ENCODE measurements at places on chromosomes 7 and 10.
A peak's percentile ranks its signal among the peaks of the same experiment; 100 is the strongest.

- no peak for DNase-seq
These were observed 87.8 kb downstream of the MAD1L1 start for GRCh38 chr7:2144926-2145325.

GRCh38 chr10:88129013-88129412 is 265.6 kb downstream of the PTEN start:
- no peak for DNase-seq

GRCh38 chr10:125087191-125087896 is 73.0 kb downstream of the CTBP2 start:
- DNase-seq: no peak

DNA sequence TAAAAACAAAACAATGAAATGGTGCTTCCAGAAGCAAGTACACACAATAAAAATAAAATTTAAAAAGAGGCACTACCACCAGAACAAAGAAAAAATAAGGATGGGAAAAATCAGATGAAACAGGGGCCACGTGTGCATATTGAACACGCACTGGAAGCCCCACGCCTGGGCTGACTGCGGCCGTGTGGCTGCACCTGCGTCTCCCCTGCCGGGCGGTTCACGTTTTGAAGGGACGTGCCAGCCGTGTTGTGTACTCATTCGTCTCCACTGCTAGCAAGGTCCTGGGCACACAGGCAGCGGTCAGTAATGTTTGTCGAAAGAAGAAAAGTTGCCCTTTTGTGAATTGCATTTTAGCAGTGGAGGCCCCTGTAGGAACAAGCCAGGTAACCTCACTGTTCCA is 255.9 kb upstream of the RNF32 start:
- DNase-seq: no peak

DNA sequence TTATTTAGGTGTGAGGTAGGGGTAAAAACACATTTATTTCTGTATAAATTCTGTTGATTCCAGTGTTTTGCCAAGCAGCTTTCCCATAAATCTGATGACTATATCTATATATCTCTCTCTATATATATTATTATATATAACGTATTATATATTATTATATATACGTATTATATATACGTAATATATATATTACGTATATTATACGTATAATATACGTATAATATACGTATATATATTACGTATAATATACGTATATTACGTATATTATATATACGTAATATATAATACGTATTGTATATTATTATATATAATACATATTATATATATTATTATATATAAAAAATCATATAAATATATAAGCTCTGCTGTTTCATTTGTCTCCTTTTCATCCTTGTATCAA is 163.5 kb downstream of the GPR158 start:
- DNase-seq: no peak

GRCh38 chr7:125857606-125858005 is 928.0 kb upstream of the POT1 start:
- no peak for DNase-seq

GRCh38 chr7:26690135-26690805 is 174.1 kb downstream of the SKAP2 start:
- DNase-seq: no peak

- no peak for DNase-seq
These were observed 15.4 kb downstream of the AKR1B1 start for GRCh38 chr7:134443396-134444070.

DNA sequence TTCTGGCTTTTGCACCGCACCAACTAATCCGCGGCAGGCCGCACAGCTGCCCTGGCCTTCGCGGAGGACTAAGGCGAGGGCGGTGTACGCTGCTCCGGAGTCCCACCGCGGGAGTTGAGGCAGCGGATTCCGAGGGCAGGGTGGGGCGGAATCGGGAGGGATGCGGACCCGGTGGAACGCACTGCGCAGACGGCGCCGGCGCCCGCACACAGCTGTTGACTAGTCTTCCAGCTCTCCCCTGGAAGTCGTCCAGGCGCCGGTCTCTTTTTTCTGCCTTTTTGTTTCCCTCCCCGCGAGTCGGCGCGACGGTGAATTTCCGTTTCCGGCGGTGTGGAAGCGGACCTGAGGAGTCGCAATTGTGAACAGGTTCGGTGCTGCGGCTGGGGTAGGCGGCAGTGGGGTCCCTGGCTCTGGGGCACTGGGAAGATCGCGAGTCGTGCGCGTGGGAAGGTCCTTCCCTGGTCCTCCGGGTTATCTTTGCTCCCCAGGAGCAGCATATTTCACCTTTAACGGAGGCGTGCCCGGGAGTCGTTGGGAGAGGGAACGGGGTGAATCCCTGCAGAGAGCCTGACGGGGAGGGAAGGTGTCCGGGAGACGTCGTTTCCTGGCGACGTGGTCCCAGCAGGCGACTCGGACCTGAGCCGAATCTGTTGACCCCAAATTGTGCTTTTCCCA is at the start of gene ASAH2B:
TSS of gene ASAH2B (plus strand) at position 319 of the 675 bp plus-strand sequence. CDS start 5,195 bp downstream, outside the sequence.
- peak; percentile 79 for DNase-seq

DNA sequence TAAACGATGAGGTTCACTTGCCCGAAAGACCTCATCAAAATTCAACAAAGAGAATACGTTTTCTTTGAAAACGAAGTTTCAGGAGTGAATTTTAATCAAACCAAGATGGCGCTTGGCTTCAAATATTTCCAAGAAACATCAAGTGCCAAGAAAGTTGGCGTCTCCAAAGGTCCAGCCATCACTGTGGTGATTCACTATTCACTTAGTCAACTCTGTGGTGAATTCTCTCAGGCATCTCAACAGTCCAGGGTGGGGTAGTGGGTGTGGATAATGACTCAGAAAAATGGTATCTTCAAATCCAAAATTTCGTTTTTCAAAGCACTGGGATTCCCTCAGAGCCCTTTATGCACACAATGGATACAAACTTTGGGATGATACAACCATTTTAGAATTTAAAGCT is 133.1 kb downstream of the SVIL start:
- no peak for DNase-seq

DNA sequence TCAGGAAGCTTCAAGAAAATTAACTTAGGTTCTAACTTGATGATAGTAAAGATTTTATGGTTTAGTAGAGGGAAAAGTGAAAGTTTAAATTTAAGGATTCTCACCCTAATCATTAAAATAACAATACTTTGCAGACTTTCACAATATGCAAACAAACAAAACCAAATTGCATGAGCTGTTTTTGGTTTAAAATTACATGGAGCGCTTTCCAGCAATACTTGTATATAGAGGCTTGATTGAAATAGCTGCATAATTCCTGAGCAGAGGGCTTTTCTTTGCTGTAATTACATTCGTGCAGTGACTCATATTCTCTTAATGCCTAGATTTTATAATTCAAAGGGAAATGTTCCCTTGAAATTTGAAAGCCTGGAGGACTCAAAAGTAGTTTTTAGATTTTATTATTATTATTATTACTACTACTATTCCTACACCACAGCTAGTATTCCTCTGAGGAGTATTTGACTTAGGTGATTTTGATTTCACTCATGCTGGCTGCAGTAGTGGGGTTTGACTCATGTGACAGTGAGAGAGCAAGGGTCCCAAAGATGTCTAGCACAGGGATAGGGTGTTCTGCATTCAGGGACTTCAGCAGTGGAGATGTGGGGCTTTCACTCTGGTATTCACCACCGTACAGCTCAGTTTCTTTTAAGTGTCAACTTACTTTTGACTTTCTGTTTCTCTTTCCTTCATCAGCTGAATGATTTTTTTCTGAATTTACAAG is 138.1 kb downstream of the ADAM22 start:
- DNase-seq: no peak

Measured in NCI-H2081 (cell line).